ENCODE measurements at places on chromosomes 13 and 19.

- peak; percentile 14 for DNase-seq
Measured at GRCh38 chr19:46862974-46863632, 2.3 kb downstream of the ARHGAP35 start.

GRCh38 chr19:34145741-34146202 lies 26.5 kb upstream of the LSM14A start:
- DNase-seq = peak; percentile 47

GRCh38 chr13:63706751-63707150 lies 2291.1 kb upstream of the PCDH20 start:
- no peak for DNase-seq

DNA sequence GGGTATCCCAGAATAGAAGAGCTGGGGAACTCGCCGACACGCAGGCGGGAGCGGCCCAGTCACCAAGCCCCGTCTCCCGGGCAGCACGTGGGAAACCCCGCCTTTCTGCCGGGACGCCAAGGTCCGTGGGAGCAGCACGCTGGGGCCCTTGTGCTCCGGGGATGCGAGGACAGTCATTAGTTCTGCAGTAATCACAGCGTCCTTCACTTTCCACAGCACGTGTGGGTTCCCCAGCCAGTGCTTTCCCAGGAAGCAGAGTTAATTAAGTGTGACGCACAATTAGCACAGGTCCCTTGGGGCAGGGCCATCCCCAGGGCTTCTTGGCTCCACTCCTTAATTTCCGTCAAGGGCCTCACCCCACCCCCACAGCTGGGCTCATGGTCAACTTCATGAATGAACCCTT lies 64.3 kb upstream of the C13orf46 start:
- DNase-seq = no peak

- peak; percentile 1 for DNase-seq
Measured at GRCh38 chr19:21202865-21203494, 61.1 kb downstream of the ZNF431 start.

DNA sequence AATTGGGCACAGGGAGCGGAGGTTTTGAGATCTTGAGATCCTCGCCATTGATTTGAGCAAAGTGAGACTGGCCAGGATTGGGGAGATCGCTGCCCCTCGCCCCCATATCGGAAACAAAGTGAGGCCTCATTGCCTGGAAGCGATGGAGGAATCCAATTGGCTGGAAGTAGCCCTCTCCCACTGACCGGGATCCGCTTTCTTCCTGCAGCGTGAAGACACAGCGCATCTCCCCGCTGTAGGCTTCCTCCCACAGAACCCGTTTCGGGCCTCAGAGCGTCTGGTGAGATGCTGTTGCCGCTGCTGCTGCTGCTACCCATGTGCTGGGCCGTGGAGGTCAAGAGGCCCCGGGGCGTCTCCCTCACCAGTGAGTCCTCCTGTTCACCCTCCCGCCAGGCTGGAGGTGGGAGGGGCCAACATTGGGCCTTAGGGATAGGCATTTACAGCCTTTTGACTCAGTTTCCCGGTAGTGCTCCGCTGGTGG lies 438 bp downstream of the PRKCSH start:
- no peak for DNase-seq

DNA sequence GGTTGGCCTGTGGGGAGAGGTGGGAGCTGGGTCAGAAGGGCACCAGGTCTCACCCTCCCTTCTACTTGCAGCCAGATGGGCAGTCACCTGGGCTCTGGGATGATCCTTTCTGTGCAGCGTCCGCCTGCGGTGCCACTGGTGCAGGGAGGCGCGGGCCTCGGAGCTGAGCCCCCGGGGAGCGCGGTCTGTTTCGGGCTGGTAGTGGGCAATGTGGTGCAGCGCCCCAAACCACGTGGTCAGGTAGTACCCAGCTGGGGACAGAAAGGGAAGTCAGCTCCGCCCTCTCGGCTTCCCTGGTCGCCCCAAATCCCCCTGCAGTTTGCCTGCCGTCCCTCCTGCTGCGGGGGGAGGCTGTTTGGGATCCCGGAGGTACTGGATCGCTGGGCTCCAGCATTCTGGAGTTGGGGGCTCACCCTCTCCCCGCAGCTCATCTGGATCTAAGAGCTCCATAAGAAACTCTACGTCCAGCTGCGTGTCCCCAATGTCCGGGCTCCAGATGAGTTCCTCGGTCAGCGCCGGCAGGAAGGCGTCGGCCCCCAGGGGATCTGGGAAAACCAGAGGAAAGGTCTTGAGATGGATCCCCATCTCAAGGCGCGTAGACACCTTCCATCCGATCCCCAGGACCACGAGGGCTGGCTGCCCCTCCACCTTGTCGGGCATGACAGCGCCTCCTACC lies 8.8 kb downstream of the RINL start:
- no peak for DNase-seq

- no peak for DNase-seq
Measured at GRCh38 chr13:30818323-30818960, 83.1 kb downstream of the ALOX5AP start.

DNA sequence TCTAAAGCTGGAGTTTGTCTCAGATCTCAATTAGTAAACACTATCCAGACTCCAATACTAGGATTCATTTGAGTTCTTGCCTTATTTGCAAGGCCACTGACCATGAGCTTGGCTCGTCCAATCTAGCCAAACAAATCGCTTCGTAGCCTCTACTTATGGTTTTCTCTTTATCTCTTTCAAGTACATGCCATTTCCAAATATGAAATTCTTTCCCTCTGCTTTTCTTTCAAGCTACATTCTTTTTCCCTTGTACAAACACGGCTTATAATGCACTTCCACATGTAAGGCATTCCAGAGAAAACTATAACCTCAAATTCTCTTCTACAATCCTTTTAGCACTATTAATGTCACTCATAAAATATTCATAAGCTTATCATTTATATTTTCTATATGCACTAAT lies 10.9 kb upstream of the N4BP2L1 start:
- no peak for DNase-seq

DNA sequence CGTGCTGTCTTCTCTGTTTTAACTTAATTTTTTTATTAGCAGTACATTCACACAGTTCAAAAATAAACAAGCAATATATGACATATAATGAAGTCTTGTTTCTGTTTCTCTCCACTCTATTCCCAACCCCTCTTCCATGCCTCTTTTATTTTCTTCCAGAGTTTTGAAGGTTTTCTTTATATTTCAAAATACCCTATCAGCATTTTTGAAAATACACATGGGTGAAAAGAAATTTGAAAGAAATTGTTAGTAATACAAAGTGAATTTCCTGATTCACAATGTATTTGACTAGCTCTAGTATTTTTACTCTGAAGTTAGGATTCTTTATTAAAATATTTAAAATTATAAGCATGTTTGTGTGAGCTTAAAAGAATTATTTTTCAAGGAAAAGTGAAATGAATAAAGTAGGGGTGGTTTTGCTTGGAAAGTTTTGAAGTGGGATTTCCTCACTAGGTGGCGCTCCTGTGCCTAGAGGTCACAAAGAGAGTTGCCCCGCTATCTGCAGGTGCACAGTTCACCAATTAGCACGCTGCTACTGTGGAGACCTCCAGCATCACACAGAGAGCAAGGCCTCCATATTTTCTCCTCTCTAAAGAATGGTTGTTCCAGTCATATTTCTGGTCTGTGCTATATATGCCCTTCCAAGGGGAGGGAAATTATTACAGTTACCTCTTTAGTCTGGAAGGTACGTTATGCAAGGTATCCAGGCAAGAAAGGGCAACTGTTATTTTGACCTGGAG lies 37.6 kb downstream of the SOX21 start:
- DNase-seq = peak; percentile 73

DNA sequence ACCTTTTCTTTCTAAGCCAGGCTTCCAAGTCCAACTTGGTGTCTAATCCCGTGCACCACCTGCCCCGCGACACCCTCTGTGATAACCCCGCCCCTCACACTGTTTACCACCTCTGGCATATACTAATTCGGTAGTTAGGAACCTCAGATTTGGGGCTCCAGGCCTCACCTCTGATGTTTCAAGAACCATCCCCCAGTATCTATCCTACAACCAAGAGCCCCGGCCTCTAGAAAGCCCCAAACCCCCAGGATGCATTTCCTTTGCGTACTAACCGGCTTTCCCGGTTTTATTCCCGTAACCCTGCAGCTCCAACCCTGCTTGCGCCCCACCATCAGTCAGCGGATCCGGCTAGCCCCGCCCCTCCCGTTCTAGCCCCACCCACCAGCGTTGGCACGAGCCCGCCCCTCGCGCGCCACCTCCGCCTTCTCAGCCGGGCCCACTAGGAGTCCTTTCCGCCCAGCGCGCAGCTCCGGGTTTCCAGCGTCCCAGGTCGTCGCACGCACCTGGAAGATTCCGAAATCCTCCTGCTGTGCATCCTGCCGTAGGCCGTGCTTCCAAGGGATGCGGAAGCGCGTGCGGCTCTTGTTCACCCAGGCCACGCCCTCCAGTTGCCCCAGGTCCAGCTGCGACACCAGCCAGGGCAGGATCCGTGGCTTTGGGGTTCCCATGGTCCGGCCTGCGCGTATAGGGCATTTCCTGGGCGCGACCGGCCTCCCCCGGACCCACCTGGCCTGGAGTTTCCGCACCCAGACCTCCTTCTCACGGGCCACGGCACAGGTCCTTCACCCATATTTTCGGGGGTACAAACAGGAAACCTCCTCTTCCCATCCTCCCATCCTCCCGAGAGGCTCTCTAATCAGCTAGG lies 1.3 kb downstream of the IRF3 start:
- DNase-seq = peak; percentile 86

GRCh38 chr13:25095851-25096453 lies at the start of gene PABPC3:
Gene PABPC3 (plus strand): TSS chr13:25096136. CDS start chr13:25096199, 63 bp downstream.
- DNase-seq = no peak

DNA sequence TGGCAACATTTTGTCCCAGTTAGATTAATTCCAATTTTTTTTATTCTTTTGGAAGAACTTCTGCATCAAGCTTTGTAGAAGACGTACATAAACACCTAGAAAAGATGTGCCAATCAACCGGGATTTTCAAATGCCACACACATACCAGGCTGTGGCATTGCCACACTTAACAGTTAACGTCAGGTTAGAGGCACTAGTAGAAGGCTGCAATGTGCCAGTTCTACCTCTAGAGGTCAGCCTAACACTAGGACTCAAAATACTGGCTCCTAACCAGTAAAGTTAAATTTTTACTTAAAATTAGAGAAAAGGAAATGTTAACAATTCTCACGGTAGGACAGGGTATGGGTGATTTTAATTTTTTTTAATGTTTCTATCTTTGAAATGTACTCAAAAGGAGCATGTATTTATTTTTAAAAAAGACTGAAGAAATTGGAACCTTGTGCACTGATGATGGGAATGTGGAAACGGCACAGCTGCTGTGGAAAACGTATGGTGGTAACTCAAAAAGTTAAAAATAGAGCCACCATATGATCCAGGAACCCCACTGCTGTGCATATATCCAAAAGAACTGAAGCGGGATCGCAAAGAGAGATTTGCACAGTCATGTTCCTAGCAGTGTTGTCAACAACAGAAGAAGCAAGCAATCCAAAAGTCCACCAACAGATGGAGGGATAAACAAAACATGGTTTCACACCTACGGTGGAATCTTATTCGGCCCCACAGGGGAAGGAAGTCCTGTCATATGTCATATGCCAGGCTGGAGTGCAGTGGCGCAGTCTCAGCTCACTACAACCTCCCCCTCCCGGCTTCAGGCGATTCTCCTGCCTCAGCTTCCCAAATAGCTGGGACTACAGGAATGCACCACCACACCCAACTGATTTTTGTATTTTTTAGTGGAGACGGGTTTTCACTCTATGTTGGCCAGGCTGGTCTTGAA lies 30.3 kb downstream of the CRYL1 start:
- no peak for DNase-seq

DNA sequence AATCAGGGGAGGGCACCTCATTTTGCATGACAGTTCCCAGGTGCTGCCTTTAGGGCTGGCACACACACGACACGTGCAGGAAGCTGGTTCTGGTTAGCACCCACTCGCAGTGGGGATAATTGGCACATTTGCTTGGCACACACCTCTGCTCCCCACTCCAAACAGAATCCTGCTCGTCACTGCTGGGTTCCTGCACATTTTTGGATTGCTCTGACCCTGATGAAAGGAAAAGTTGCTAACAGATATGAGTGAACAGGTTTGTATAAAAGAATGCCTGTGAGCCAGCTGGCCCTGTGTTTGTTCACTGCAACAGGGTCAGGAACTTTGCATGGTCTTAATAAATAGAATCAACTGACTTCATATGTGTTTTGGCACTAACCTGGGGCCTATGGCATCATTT lies 1500.4 kb downstream of the EFNB2 start:
- no peak for DNase-seq

DNA sequence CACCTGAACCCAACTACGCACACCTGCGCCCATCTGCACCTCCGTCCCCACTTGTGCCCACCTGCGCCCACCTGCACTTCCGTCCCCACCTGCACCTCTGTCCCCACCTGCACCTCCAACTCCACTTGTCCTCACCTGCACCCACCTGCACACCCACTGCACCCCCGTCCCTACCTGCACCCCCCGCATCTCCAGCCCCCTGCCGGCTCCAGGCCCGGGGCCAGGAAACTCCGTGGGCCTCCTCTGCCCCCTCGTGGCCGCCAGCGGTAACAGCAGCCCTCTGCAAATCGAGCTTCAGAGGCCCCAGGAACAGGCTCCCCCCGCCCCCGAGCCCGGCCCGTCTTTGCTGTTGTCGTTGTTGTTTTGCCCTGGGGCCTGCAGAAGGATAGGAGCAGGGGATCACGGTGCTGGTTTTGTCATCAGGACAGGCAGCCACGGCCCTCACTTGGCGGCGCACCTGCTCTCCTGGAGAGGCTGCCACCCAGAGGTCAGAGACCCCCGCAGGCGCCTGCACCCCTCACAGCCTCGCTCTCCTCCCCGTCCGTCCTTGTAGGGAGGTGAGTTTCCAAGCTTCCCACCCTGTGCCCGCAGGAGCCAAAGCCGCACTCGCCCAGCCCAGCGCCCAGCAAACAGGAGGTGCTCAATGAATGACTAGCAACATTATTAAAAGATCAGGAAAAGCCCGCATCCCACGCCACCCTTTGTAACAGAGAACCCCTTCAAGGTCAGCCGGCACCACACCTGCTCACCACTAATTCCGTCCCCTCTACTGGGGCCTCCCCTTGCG lies 65.4 kb downstream of the GNG7 start:
- DNase-seq = no peak

Measured in NCI-H1436 (cell line).